ENCODE measurements at places on chromosomes 2 and 18. TPM values are rescaled to one million over a fixed set of nuclear protein-coding genes. Genes with fewer than 3 reads are reported as not detected.

DLGAP1 gene
- 6.0 TPM for total RNA-seq

- no peaks in the 10 kb centered on the region for H3K27me3 ChIP-seq
- peaks cover 6% of the 10 kb centered on the region for H3K4me1 ChIP-seq
- no peak overlapping the region for H3K4me3 ChIP-seq
- no peak overlapping the region for H3K27ac ChIP-seq
Observed at GRCh38 chr2:210994104-210994503, 437.7 kb downstream of the CPS1 start.

CCDC178 gene
- not detected for total RNA-seq

DNA sequence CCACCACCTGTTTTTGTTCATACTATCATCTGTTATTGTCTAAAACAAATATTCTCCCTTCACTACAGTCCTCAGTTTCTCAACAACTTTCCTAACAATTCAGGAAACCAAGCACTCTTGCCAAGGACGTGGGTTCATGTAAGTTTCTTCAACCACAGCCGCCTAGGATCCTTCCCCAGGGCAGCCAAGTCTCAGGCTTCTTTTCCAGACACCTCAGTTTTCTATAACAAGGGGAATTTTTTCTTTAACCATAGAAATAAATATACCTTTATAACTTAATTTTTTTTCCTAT is 39.4 kb upstream of the AGPS start:
- peaks cover 1% of the 10 kb centered on the region for H3K36me3 ChIP-seq
- peak overlapping the region; percentile 3 for H3K27ac ChIP-seq
- H3K4me1 ChIP-seq: peaks cover 12% of the 10 kb centered on the region
- H3K4me3 ChIP-seq: no peak overlapping the region
- no peak for DNase-seq

DNA sequence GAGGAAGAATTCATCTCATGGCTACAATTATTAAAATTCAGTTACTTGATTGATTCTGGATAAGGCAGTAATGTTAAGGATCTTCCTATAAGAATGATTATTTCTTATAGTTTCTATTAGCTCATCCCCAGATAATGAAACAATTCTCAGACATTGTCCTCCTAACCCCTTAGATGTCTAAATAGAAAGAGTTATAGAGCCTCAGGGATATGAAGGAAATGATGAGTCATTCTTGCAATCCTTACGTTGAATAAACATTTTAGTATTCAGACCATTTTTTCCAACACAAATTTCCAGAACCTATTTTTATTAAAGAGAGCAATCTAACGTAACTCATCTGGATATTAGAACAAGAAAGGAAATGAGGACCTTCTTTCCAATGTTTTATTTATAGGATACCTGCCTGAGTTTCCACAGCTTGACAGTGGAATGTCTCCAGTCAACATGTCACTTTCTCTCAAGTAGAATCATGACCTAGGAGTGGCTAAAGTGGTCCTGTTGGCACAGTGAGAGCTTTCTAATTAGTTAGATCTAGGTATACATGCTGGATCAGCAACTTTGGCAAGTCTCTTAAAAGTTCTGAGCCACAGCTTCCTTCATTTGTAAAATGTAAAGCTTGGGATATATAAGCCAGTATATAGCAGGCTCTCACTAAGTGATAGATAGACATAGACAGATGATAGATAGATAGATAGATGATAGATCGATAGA is 88.0 kb upstream of the RAB27B start:
- no peak for DNase-seq
- no peak overlapping the region for H3K27ac ChIP-seq
- H3K4me1 ChIP-seq: peaks cover 39% of the 10 kb centered on the region
- no peak overlapping the region for H3K4me3 ChIP-seq

TNFRSF11A gene
- total RNA-seq: 0.49 TPM

LYPD6 gene
- 0.82 TPM for total RNA-seq

LYG1 gene
- total RNA-seq: 0.99 TPM

RNF152 gene
- total RNA-seq: 137 TPM

ATP6V1C2 gene
- total RNA-seq: not detected

- H3K27me3 ChIP-seq: no peaks in the 10 kb centered on the region
- H3K4me3 ChIP-seq: no peak overlapping the region
- H3K27ac ChIP-seq: peak overlapping the region; percentile 49
- no peaks in the 10 kb centered on the region for H3K36me3 ChIP-seq
- no peak for DNase-seq
Observed at GRCh38 chr18:11052800-11053199, 96.6 kb downstream of the PIEZO2 start.

ST8SIA5 gene
- total RNA-seq: 0.36 TPM

NHEJ1 gene
- total RNA-seq: 12.7 TPM

LIMS4 gene
- total RNA-seq: 3.3 TPM

- peaks cover 38% of the 10 kb centered on the region for H3K36me3 ChIP-seq
- H3K27me3 ChIP-seq: no peaks in the 10 kb centered on the region
- H3K4me1 ChIP-seq: no peaks in the 10 kb centered on the region
- H3K27ac ChIP-seq: no peak overlapping the region
Observed at GRCh38 chr2:238069877-238070276, 9.1 kb downstream of the SCLY start.

GRCh38 chr2:102141970-102142828 is at the start of gene IL1R1:
IL1R1 (plus strand) TSS chr2:102142746; CDS start chr2:102157725, 14,979 bp downstream.
- no peak for DNase-seq
- H3K36me3 ChIP-seq: peaks cover 6% of the 10 kb centered on the region
- no peaks in the 10 kb centered on the region for H3K27me3 ChIP-seq
- H3K4me3 ChIP-seq: peak within 1 kb of the TSS; percentile 80
- H3K4me1 ChIP-seq: peaks cover 53% of the 10 kb centered on the region
- peak within 1 kb of the TSS; percentile 87 for H3K27ac ChIP-seq

- H3K27me3 ChIP-seq: peaks cover 4% of the 10 kb centered on the region
- H3K4me3 ChIP-seq: no peak overlapping the region
- H3K36me3 ChIP-seq: no peaks in the 10 kb centered on the region
- no peak overlapping the region for H3K27ac ChIP-seq
- no peak for DNase-seq
- no peaks in the 10 kb centered on the region for H3K4me1 ChIP-seq
Observed at GRCh38 chr2:76323381-76323780, 612.7 kb upstream of the GCFC2 start.

- no peaks in the 10 kb centered on the region for H3K4me1 ChIP-seq
- no peak overlapping the region for H3K4me3 ChIP-seq
- H3K27ac ChIP-seq: no peak overlapping the region
- peaks cover 3% of the 10 kb centered on the region for H3K36me3 ChIP-seq
Observed at GRCh38 chr18:37641573-37641972, 76.0 kb upstream of the CELF4 start.

- H3K36me3 ChIP-seq: peaks cover 19% of the 10 kb centered on the region
- H3K27ac ChIP-seq: no peak overlapping the region
- H3K27me3 ChIP-seq: no peaks in the 10 kb centered on the region
- H3K4me3 ChIP-seq: no peak overlapping the region
Observed at GRCh38 chr2:53861824-53862223, 2.1 kb upstream of the GPR75 start.

DNA sequence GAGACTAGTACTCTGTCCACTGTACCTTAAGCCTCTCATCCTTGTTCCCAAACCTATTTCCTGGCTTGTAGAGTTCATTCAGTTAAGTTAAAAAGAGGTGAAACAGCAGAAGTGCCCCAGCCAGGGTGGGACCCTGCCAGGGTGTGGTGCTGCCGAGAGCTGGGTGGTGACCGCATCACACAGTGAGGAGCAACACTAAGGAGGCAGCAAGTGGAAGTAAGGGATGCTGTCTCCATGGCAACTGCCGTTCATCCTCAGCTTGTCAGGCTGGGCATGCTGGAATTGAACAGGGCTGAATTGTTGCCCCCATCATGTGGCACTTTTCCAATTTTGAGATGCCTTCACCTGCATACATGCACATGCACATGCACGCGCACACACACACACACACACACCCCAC is 77.0 kb downstream of the VSNL1 start:
- H3K4me3 ChIP-seq: no peak overlapping the region
- H3K27ac ChIP-seq: no peak overlapping the region
- peaks cover 18% of the 10 kb centered on the region for H3K4me1 ChIP-seq

- H3K4me3 ChIP-seq: no peak overlapping the region
- no peaks in the 10 kb centered on the region for H3K36me3 ChIP-seq
- DNase-seq: no peak
- H3K4me1 ChIP-seq: no peaks in the 10 kb centered on the region
- no peak overlapping the region for H3K27ac ChIP-seq
Observed at GRCh38 chr2:161580426-161580825, 43.8 kb upstream of the SLC4A10 start.

DUSP2 gene
- 1.1 TPM for total RNA-seq

- H3K4me3 ChIP-seq: no peak overlapping the region
- H3K27ac ChIP-seq: no peak overlapping the region
- no peak for DNase-seq
Observed at GRCh38 chr2:235505181-235505741, 11.4 kb downstream of the AGAP1 start.

DNA sequence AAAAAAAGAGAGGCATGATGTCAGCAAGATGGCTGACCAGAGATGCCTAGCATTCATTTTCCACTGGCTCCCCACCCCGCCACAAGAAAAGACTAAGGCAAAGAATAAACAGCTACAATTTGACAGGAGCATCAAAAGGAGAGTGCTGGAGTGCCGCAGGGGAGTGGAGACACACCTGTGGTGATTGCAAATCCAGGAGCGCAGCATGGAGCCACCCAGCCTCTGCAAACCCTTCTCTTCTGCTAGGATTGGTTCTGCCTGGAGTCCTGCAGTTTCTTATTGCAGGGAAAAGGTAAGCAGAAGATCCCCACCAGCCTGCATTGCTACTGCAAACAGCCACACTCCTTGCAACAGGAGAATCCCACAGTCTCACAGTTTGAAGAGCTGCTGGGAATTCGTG is 26.1 kb downstream of the BOLL start:
- H3K4me3 ChIP-seq: no peak overlapping the region
- peaks cover 32% of the 10 kb centered on the region for H3K27me3 ChIP-seq
- H3K27ac ChIP-seq: no peak overlapping the region
- no peaks in the 10 kb centered on the region for H3K4me1 ChIP-seq
- peaks cover 6% of the 10 kb centered on the region for H3K36me3 ChIP-seq

DNA sequence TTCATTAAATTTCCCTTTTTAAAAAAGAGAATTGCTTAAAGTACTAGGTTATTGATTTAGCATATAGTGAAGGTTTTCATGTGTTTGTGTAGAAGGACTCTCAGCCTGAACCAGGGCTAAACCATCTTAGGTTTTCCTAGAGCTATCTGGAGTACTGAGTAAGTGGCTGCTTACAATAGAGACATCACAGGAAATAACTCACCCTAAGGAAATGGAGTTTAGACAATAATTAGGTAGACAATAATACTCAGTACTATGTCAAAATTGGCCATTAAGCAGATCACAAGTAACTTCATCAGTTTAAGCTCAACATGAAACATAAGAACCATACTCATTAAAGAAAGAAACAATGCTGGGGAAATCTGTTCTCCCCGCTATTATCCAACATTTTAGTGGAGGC is 240.0 kb downstream of the RND3 start:
- H3K27me3 ChIP-seq: no peaks in the 10 kb centered on the region
- no peak overlapping the region for H3K27ac ChIP-seq
- DNase-seq: no peak
- no peaks in the 10 kb centered on the region for H3K36me3 ChIP-seq
- no peak overlapping the region for H3K4me3 ChIP-seq
- peaks cover 1% of the 10 kb centered on the region for H3K4me1 ChIP-seq

DNA sequence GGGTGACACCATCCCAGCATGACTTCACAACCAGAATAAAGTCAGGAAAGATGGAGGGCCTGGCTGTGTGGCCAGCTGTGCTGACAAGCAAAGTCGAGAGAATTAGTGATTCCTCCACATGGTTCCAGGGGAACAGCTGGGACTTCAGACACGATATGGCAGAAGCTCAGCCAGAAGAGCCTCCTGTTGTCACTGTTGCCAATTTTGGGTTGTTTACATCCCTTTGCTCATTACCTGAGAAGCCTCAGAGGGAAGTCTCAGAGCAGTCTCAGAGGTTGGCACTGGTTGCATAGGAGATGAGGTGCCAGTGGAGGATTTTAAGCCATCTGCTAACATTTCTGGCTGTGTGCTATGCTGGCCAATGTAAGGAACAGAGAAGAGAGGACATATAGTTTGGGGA is 16.0 kb downstream of the LINC00305 start:
- H3K4me3 ChIP-seq: no peak overlapping the region
- H3K27ac ChIP-seq: no peak overlapping the region
- H3K36me3 ChIP-seq: no peaks in the 10 kb centered on the region
- H3K27me3 ChIP-seq: no peaks in the 10 kb centered on the region
- no peak for DNase-seq
- H3K4me1 ChIP-seq: peaks cover 4% of the 10 kb centered on the region

- no peaks in the 10 kb centered on the region for H3K27me3 ChIP-seq
- no peaks in the 10 kb centered on the region for H3K4me1 ChIP-seq
- H3K36me3 ChIP-seq: peaks cover 28% of the 10 kb centered on the region
- no peak overlapping the region for H3K27ac ChIP-seq
Observed at GRCh38 chr2:239178484-239178883, 222.3 kb downstream of the HDAC4 start.
